ENCODE measurements at places on chromosomes 2 and 18.

- DNase-seq: no peak
These were observed at the start of gene DPP4 for GRCh38 chr2:162073888-162074631. DPP4 (minus strand) TSS chr2:162074215; CDS start chr2:162073981, 234 bp downstream.

DNA sequence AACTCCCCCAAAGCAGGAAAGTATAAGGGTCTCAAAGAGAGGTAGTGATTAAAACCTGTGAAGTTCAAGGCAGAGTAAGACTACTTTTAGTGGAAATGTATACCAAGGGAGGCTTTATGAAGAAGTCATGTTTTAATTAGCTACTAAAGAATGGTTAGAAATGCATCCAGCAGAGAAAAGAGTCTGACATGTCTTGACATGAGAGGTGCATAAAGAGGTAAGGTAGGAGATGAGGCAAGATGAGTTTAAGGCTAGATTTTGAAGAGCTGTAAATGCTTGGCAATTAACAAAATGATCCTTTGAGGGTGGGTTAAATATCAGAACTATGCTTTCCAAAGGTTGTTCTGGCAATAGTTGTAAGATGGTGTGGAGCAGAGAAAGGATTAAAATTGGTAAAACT lies 88.7 kb upstream of the WDSUB1 start:
- DNase-seq: no peak

DNA sequence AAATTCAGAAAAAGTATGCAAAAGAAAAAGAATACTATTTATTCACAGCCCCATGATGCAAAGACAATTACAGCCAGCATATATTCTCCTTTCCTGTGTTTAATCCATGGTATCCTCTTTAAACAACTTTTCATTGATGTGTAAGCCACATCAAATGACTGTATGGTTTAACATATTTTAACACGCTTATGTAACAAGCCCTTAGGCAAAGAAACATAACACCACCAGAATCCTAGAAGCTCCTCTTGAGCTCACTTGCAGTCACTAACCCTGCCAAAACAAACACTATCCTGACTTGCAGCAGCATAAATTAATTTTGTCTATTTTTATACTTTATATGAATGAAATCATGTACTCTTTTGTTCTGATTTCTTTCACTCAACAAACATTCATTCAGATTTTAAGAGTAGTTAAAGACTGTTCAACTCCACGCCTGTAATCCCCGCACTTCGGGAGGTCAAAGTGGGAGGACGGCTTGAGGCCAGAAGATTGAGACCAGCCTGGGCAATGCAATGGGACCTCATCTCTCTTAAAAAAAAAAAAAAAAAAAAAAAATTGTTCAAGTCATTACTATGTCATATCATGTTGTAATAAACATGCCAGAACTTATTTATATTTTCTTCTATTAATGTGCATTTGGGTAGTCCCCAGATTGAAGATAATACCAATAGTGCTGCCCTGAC lies 226.3 kb downstream of the NBAS start:
- no peak for DNase-seq

GRCh38 chr2:164657129-164657528 lies 35.8 kb upstream of the GRB14 start:
- no peak for DNase-seq

DNA sequence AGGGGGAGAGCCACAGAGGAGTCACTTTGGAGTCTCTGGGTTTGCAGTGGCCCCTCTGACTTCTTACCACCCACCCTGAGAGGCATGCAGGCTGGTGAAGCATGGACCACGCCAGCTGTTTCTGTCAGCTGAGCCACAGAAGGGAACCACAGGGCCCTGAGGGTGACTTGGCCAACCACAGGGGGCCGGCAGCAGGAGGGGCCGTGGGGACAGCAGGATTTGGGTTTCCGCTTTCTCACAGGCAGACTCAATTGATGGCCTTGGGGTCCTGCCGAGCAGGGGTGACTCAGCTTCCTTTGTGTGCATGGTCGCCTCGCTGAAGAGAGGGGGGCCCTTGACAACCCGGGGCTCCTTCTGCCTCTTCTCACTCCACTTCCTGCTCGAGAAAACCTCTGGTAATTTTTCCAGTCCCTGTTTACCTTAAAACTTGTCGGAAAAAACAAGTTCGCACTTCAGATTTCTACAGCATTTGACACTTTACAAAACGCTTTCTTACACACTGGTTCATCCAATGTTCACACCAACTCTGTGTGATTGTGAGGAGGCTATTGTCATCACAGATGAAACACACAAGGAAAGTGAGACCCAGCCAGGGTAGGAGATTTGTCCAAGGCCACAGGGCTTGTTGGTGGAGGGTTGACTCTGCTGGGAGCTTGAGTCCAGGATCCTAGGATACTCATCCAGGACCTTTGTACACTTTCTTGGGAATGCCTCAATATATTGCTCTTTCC lies 311.2 kb downstream of the LPIN1 start:
- DNase-seq: peak; percentile 80

- DNase-seq: no peak
These were observed 498.5 kb downstream of the DPP10 start for GRCh38 chr2:114940785-114941458.
